Posterior cingulate gyrus (tissue), 11 donors: ENCODE measurements at places on chromosomes 6 and 20.

DNA sequence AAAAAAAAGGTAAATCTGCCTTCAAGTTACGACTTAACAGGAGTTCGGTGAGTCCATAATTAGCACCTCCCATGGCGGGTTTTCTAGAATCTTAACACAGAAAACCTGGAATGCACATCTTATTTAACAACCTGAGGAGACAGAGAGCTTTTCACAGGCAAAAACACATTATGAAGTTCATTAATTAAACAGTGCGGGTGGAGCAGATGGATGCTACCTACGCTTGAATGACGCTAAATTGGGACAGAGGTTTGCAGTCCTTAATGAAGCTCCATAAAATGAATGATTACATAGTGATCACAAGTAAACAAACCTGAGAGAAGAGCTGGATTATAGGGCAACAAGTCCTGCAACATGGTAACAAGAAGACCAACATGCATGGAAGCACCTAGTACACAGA, 81.0 kb downstream of the INSM1 start:
- no peak for DNase-seq

DNA sequence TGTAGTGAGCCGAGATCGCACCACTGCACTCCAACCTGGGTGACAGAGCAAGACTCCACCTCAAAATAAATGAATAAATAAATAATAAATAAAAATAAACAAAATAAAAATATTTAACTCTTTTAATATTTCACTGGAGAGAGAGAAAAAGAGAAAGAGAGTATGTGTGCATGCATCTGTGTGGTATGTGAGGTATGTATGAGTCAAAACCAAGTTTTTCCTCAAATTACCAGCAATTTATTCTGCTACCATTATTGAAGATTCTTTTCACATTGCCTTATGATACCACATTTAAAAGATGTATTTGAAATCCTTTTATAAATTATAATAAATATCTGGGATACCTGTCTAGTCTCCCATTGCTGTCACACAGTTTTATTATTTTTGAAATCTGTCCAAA, 122.1 kb downstream of the CD164 start:
- no peak for DNase-seq

- no peak for DNase-seq
Observed at GRCh38 chr20:39876976-39877635, 811.9 kb downstream of the MAFB start.

GRCh38 chr20:35690265-35690664, 8.9 kb downstream of the NFS1 start:
- no peak for DNase-seq

GRCh38 chr20:55605594-55605993, 399.7 kb downstream of the CBLN4 start:
- no peak for DNase-seq
